ENCODE measurements at places on chromosomes 7 and 10.

DNA sequence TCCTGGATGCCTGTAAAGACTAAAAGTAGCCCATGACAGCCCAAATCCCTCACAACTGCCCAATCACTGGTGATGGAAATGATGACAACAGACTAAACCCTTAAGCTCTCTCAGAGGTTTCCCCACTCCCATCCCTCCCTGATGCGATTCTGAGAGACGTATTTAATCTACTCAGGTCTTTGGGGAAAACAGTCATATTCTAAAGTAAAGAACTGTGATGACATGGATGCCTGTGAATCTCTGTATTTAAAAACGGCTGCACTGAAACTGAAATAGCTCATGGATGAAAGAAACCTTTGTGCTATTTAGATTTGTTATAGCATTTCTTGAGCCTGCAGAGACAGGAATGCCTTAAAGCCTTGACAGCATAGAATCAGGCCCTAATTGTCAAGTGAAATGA, 28.5 kb downstream of the VPS41 start:
- no peak for DNase-seq

DNA sequence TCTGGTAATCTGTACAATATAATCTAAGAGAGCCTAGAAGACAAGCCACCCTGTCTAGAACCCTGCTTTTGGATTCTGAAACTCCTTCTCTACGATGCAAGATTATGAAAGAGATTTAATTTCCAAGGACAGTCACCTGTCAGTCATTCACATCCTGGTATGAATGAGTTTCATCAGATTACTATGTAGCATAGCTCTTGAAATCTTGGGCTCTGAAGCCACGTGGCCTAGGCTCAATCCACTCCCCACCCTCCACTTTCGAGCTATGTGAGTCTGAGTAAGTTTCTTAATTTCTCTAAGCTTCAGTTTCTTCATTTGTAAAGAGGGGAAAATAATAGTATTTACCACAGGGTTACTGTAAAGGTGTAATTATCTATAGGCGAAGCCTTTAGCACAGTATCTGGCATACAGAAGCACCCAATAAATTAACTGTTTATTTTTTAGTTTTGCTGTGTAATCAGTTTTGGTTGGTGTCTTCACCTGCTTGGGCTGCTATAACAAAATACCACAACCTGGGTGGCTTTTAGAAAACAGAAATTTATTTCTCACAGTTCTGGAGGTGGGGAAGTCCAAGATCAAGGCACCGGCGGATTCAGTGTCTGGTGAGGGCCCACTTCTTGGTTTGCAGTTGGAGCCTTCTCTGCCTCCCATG, 71.3 kb downstream of the MYOF start:
- DNase-seq = no peak

DNA sequence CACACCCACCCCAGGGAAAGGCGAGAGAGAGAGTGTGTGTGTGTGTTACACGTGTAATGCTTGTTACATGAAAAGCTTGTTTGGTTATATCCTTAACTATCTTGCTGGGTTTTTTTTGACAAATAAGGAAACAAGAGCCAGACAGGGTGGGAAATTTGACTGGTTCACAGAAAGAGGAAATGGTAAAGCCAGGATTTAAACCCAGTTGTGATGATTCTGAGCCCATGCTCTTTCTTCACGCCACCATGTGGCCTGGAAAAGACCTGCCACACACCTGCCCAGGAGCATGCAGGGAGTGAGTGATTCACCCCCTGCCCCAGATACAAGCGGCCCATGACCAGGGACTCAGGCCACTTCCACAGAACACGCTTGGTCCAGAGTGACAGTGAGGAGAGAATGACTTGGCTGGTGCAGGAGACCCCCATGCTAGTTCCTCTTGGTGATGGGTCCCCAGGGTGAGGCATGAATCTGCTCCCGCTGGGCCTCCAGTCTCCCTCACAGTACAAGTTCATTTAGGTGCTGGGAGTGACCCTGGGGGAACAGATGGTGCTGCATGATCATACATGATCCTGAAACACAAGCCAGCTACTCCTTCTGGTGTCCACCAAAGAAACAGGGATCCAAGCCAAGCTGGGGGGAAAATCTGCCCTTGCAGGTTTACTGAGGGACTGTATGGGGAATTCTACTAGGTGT, 21.0 kb upstream of the EIF5AL1 start:
- DNase-seq = no peak

DNA sequence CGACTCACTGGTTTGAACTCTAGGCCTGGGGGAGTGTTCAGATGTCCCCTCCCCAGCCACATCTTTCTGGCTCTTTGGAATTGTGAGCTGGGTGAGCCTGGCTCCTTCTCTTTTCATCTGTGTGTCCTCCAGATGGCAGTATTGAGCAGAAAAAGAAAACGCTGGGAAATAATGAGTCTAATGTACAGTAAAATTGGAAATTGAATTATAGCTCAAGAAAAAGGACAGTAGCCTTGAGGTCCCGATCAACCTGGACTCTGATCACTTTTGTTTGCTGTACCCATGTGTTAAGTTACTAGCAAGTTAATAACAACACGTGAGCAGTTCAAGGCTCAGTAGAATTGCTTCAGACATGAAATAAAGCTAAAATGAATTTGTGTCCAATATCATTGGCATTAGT, 77.9 kb downstream of the SNX10 start:
- DNase-seq = peak; percentile 37

- no peak for DNase-seq
Observed at GRCh38 chr10:49645871-49646870, 32.3 kb downstream of the CHAT start.

DNA sequence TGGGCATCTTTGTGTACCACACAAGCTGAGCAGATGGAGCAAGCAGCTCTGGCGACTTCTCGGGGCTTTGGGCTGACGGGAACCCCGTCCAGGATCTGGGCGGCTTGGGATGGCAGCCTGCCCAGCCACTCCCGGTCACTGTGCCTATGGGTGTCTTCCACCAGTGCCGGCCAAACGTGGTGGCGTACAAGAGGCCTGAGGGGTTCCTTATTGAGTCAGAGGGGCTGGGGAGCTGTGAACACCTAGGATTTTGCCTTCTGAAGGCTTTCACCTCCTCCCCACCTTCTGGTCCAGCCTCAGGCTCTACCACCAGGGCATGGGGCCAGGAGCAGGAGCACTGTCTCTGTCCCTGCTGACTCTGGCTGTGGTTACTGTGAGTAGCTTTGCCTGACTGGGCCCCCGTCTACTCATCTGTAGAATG, 71.8 kb upstream of the PPIF start:
- no peak for DNase-seq

- no peak for DNase-seq
Observed at GRCh38 chr10:60898321-60898720, 45.7 kb downstream of the RHOBTB1 start.

DNA sequence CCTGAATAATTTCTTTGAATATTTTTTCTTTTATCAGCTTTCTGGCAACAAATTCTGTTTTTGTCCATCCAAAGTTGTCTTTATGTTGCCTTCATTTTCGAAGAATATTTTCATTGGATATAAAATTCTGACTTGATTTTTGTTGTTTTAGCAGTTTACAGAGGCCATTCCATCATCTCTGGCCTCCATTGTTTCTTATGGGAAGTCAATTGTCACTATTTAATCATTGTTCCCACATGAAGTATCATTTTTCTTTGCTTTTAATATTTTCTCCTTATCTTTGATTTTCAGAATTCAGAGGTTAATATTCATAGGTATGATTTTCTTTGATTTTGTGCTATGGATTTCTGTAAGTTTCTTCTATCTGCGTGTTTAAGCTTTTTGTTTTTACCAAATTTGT, 512.6 kb downstream of the LRMDA start:
- no peak for DNase-seq

DNA sequence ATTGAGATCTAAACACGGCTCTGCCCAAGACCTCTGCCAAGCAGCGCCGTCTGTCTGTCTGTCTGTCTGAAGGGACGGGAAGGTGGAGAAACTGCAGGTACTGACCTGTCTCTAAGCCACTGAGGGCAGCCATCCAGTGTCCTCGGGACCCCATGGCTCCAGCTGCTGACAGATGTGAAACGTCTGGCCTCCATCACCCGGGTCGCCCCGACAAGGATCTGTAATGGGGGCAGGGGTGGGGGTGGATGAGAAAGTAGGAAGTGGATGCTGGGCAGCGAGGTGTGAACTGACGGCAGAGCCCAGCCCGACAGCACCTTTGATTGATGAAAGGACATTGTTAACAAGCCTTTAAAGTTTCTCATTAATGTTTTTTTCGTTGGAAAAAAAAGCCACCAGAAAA, 193.1 kb downstream of the EBF3 start:
- no peak for DNase-seq

- no peak for DNase-seq
Observed at GRCh38 chr10:98150544-98150943, 16.1 kb downstream of the R3HCC1L start.

GRCh38 chr7:27419581-27420177, 177.1 kb downstream of the EVX1 start:
- no peak for DNase-seq

- DNase-seq = peak; percentile 14
Observed at GRCh38 chr10:96044736-96045135, 1.4 kb downstream of the CCNJ start.
